Epithelial cell of proximal tubule (primary cell): ENCODE measurements at places on chromosomes 3 and 15.

GRCh38 chr3:182258538-182259177 is 534.6 kb upstream of the ATP11B start:
- no peak for DNase-seq

DNA sequence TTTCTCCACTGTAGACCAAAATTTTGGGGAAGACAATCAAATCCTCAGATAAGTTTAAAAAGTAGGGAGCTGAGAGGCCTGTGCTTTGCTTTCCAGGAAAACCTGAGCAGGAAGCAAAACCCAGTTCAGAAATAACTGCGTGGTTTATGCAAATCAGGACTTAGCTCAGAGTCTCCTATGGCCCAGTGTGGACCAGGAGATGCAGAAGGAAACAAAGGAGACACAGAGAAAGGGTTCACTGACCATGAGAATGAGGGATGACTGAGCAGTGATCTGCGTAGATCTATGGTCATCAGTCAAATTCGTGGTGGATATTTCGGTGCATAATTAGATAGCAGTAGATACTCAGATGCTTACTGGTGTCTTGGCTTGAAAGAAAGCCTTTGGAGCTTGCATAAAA is 196.6 kb downstream of the TPRG1 start:
- no peak for DNase-seq

DNA sequence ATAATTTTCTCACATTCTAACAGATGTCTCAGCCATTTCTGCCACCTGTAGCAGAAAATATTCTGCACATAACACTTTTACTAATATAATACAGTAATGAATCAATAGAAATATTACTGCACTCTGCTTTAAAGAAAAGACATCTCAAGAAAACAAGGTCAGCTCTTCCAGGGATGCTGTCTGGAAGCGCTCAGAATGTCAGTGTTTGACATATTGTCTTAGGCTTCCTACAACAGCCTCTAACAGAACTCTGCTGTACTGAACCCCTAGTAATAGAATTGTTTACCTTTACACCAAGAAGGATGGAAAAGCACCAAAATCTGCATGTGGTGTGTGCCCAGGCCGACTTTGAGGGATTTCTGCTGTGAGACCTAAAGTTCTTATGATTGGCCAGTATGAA is 61.9 kb upstream of the FSTL1 start:
- DNase-seq: no peak

- no peak for DNase-seq
Observed at GRCh38 chr3:8610951-8611350, 33.6 kb downstream of the SSUH2 start.

DNA sequence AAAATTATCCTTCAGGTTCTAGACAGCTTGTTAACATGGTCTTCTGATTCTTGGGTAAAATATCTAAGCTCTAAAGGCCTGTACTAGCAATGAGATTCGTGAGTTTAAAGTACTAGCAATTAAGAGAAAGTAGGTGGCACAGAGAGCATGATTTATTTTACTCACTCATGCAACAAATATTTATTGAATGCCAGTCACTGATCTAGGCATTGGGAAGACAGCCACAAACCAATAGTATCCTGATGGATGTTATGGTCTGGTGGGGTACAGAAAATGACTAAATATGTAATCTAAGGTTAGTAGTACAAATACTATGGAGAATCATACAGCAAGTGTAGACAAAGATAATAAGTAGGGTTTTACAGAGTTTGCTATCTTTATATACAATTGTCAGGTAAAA is 751.3 kb downstream of the ZNF385D start:
- no peak for DNase-seq

DNA sequence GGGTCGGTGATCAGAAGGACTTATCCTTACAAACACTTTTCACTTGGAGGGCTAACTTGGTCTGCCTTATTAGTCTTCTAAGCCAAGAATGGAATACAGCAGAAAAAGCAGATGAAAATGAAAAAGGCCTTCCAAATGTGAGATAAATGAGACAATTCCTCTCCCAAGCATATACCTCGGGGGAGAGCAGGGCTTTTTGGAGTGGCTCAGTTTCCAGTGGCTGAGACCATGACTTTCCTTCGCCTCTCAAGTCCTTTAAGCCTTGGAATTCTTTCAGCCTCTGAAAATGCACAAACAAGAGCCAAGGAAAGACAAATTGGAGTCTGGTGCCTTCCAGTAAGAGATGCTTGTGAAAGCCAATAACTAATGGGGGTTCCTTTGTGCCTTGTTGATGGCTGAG is 130.9 kb downstream of the DTWD1 start:
- no peak for DNase-seq
